ENCODE measurements at places on chromosomes 3 and 15. TPM values are rescaled to one million over a fixed set of nuclear protein-coding genes. Genes with fewer than 3 reads are reported as not detected.

GHSR gene
- not detected for total RNA-seq

GRCh38 chr3:103372031-103372430 is 937.2 kb downstream of the ZPLD1 start:
- no peak for DNase-seq

DNA sequence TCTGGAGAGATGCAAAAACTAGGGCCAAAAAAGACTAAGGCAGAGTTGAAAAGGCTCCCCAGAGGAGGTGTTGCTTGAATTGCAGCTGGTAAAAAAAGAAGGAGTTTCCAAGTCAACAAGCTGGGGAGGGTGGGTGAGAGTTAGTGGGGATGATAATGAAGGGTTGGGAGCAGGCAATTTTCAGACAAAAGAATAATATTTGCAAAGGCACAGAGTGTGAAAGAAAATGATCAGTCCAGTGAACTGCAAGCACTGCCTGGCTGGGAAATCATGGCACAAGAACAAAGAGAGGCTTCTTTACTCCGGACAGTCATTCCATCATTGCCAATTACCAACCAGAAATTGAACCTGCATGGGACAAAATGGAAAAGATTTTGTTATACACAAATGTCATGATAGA is 42.2 kb downstream of the C3orf85 start:
- no peak for DNase-seq

DNA sequence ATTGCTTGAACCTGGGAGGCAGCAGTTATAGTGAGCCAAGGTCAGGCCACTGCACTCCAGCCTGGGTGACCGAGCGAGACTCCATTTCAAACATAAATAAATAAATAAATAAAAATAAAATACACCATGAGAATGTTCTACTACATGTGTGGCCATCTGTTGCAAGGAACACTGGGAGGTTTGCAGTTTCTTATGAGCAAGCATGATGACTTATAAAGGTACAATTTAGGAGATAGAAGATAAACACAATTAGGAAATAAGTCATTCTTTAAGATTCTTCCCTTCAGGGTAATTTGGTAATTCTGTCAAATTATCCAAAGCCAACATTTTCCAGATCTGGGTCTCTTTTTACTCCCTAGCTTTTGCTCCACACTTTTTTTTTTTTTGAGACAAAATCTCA is 13.4 kb downstream of the HTR3C start:
- DNase-seq, result no peak

DNA sequence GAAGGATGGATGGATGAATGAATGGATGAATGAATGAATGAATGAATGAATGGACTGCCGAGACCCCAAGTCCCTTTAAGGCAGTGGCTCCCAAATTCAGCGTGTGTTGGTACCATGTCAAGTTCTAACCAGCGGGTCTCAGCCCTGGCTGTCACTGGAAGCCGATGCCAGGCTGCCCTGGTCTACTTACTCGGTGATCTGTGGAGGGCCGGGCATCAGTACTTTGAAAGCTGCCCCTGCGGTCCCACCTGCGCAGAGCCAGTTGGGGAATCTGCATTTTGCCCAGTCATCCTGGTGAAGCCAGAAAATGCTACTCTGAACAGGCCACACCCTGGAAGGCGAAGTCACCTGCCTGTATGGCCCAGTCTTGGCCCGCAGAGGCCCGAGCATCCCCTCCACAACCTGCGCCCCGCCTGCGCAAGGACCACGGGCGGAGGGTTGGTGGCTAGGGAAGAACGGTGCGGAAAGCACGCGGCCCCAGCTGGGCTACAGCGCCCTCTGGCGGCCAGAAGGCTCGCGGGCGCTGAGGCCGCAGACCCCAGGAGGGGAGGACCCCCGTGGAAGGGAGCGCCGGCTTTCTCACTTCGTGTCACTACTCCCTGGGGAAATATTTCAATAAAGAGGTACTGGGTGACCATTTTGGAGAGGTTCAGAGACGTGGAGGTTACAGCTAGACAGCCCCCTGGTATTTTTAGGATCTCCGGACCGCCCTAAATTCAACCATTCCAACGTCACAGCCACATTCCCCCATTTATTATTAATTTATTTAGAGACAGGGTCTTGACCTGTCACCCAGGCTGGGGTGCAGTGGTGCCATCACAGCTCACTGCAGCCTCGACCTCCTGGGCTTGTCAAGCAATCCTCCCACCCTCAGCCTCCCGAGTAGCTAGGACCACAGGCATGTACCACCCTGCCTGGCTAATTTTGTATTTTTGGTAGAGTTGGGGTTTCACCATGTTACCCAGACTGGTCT is 34.9 kb downstream of the PRKCD start:
- DNase-seq, result peak; percentile 59
